Pulmonary artery endothelial cell (primary cell): ENCODE measurements at places on chromosomes 1 and 21.

DNA sequence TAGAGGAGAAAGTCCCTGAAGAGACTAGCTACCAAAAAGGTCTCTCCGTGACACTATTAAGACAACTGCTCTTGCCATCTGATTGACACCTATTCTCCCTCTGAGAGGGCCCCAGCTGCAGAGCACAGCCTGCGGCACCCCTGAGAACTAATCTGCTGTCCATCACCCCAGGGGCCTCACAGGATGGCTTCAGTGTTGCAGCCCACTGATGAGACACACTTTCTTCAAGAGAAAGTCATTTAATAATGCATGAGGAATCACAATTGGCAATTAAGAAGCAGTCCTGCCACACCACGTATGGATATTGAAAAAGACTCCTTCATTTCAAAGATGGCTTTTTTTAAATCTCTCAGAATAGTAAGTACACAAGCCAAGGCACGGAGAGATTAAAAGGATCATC lies 48.9 kb downstream of the CAPN8 start:
- no peak for DNase-seq

GRCh38 chr1:53094533-53094919 lies 32.5 kb downstream of the PODN start:
- no peak for DNase-seq

- DNase-seq: no peak
Observed at GRCh38 chr1:91527781-91528180, 27.1 kb downstream of the CDC7 start.

DNA sequence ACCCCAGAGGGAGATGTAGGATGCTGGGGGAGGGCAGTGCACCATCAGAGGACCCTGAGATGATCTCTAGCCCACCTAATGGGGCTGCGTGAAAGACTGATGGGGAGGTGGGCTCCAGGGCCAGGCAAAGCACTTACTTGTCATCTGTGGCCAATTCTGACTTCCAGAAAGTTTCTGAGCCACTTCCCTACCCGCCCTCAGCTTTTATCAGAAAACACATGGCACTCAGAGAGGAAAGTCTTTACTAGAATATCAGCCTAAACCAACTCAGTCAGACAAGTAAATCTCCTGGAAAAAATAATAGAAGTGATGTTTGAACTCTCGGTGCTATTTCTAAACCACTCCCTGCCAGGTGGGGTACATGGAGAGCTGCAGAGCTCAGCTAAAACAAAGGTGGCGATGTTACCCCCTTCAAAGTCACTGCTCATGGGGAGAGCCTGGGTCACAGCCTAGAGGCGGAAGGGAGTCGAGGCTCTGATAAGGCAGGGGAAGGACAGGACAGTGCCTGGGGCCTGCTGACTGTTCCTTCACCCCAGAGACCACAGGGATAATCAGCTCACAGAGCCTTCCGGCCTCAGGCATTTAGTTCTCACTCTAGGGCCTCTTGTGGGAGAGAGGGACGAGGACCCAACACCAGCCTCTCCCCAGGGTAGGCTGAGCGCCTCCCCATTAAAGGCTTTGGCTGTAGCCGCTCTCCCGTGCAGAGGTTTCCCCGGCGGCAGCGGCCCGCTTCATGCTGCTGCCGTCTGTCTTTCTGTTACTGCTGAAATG lies 14.2 kb downstream of the SMIM12 start:
- DNase-seq: no peak

- DNase-seq: no peak
Observed at GRCh38 chr1:222824641-222825040, 9.8 kb downstream of the DISP1 start.

GRCh38 chr1:15132965-15133364 lies 20.6 kb upstream of the TMEM51 start:
- no peak for DNase-seq

- DNase-seq: no peak
Observed at GRCh38 chr1:55305735-55306134, 90.6 kb upstream of the USP24 start.

DNA sequence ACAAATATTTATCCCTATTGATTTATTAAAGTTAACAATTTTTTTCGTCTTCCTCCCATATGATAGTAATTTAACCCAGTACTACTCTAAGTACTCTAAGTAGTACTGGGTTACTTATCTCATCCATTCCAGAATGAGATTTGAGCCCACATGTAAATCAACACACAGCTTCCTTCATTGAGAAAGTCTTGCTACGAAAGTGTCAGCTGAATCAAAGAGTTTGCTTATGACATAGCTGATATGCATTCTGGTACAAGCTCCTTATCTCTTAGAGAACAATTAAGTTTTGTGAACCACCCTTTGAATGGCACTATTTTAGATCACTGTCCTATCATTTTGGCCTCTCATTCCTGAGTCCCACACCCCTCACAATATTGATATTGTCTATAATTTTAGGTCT lies 2.4 kb upstream of the SLC44A3 start:
- no peak for DNase-seq

DNA sequence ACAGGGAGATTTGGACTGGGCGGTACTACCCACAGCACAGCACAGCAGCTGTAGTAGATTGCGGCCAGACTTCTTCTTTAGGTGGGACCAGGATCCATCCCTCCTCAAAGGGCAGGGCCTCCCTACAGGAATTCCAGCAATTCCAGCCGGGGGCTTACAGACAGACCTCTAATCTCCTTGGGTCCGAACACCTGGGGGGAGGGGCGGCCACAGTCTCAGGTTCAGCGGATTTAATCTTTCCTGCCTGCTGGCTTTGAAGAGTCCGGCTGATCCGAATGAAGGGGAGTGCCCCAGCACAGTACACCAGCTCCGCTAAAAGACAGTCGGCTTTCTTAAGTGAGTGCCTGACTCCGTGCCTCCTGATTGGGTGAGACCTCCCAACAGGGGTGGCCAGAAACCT lies 1708.5 kb downstream of the BRINP3 start:
- DNase-seq: no peak

- DNase-seq: peak; percentile 27
Observed at GRCh38 chr21:44982558-44983250, 42.9 kb downstream of the SLX9 start.

GRCh38 chr1:20358761-20359263 lies 68.1 kb downstream of the VWA5B1 start:
- no peak for DNase-seq

DNA sequence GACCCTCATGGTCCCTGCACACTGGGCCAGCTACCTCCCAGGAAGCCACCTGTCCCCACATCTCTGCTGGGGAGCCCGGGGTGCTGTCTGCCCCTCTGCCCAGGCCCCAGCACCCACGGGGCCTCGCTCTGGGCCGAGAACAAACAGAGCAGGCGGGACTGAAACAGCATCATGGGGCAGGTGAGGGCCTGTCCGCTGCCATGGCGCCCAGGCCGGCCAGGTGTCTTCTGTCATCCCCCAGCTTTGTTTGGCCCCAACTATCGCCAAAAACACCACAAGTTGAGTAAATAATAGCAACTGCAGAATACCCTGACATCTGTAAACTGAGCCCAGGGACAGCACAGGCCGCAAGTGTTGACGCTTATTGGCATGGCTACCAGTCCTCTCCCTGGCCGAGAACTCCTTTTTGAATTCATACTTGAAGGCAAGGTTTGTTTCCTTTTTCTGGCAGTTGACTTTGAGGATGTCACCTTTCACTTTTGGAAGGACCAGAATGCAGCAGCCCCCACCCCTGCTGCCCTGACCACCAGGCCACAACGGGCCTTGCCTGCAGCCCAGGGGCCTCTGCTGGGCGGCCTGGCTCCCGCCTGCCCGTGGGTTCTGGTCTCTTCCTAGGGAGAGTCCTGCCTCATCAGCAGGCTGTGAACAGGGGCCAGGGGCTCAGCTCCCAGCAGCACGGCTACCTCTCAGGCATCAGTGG lies 152.7 kb downstream of the CASZ1 start:
- no peak for DNase-seq

DNA sequence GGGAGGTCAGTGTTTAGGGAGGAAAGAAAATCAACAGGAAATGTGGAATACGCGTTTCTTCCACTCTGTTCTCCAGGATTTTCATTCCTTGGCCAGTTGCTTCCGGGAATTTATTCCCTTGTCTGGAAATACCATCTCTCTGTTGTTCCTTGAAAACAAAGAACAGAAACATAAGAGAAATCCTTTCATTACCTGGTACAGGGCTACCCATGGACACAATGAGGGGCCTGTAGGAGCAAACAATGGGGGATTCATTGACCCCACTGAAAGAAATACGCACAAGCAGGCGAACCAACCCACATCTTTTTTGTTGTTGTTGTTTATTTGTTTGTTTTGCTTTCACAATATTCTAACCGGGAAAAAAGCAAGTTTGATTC lies 20.0 kb upstream of the BACE2 start:
- no peak for DNase-seq

- no peak for DNase-seq
Observed at GRCh38 chr1:188429386-188429785, 1600.6 kb downstream of the PLA2G4A start.

- no peak for DNase-seq
Observed at GRCh38 chr1:47624531-47624930, 186.7 kb downstream of the FOXD2 start.

- DNase-seq: no peak
Observed at GRCh38 chr1:203116091-203116820, 11.3 kb upstream of the ADORA1 start.

- DNase-seq: no peak
Observed at GRCh38 chr1:37244083-37244480, 209.8 kb upstream of the GRIK3 start.

DNA sequence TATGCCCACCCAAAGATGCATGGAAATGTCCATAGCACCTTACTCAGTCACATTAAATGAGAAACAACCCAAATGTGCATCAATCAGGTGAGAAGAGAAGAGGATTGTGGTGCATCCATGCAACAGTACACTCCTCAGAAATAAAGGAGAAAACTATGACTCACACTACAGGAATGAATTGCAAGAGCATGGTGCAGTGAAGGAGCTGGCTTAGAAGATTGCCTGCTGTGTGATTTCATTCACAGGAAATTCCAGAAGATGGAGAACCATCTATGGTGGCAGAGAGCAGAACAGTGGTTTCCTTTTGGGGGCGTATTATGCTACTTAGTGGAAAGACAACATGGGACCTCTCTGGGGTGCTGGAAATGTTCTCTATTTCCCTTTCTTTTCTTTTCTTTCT lies 278.6 kb upstream of the AJAP1 start:
- DNase-seq: no peak

DNA sequence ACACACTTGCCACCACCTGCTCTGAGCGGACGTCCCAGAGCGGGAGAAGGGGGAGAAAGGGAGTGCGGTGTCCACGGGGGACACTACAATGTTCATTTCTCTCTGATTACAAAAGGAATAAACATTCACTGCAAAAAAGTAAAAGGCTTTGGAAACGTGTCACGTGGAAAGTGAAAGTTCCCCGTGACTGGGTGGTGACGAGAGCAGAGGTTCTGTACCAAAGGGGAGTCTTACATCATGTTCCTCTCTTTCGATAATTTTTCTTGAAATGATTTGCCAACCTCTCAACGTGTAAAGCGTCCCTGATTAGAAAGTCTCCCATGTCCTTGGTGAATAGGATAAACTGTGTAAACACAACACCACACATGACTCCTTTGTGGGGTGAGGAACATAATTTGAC lies 22.0 kb upstream of the PRDM15 start:
- DNase-seq: no peak

DNA sequence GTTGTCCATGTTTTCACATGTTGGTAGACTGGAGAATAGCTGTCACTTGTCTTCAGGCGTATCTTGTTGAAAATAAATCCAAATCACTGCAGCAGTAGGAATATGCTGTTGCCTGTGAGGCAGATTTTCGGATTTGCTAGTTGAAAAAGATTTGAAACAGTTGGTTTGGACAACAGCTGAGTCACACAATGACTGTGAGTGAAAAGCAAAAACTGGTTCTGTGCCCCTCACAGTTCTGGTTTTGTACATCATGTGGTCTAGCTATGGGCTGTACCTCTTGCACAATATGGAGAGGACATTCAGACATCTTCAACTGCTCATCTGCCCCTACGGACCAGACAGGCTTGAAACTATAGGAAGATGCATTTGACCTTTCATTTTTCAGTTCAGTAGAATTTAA lies 1.8 kb downstream of the ARF1 start:
- no peak for DNase-seq

DNA sequence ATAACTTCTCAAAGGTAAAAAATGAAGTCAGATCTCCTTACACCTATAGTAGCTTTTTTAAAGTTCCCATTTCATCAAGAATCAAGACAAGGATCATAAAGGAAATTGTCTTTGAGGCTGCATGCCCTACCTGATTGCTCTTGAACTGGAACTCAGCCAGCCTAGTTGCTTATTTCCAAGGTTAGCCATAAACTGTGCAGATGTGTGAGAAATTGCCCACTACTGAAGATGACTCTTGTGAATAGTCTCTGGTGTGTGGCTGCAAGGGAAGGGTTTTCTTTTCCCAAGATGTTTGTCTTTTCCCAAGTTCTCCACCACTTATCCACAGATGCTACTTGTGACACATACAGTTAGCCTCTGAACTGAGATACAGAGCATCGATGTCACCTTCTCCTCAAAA lies 81.7 kb upstream of the DUSP10 start:
- no peak for DNase-seq

DNA sequence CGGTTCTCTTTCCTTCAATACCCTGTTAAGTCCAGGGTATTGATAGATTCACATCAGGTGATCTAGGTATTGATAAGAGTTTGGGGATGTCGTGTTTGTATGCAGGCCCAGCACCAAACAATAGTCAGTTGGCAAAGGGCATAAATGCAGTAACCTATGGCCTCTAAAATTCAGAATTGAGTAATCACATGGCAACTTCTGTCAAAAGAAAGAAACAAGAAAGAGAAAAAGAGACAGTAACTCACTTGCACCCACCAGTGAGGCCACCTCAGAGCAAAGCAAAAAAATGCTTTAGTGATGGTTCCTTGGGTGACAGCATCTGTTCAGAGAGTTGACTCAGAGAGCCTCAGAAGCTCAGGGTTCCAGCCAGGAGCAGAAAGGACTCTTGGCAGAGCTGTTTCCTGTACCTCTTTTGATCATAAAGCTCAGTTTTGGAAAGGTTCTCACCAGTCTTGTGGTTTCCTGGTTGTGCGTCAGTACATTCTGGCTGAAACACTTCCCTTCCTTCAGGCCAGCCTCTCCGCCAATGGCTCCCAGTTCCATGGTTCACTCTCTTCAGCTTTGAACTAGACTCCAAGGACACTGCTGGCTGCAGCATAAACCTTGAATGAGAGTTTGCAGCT lies 70.1 kb upstream of the GORAB start:
- DNase-seq: no peak

- no peak for DNase-seq
Observed at GRCh38 chr1:152190589-152190988, 31.6 kb upstream of the RPTN start.

- no peak for DNase-seq
Observed at GRCh38 chr1:163320891-163321290, 863 bp upstream of the NUF2 start.

- no peak for DNase-seq
Observed at GRCh38 chr1:230730977-230731376, 16.2 kb upstream of the CAPN9 start.

GRCh38 chr1:17865912-17866739 lies 111.0 kb downstream of the ACTL8 start:
- DNase-seq: no peak

- peak; percentile 32 for DNase-seq
Observed at GRCh38 chr1:204213668-204214662, at the start of gene GOLT1A. Gene GOLT1A (minus strand): TSS chr1:204213988. CDS start chr1:204213906, 82 bp downstream.

GRCh38 chr1:10399444-10399941 lies 629 bp downstream of the PGD start:
- no peak for DNase-seq

- DNase-seq: no peak
Observed at GRCh38 chr1:98201666-98202081, 280.8 kb upstream of the DPYD start.

GRCh38 chr1:147496044-147496443 lies 45.3 kb upstream of the BCL9 start:
- no peak for DNase-seq

GRCh38 chr1:230550428-230550827 lies 91.9 kb upstream of the COG2 start:
- DNase-seq: no peak
